Activated naive CD4-positive, alpha-beta T cell (primary cell): ENCODE measurements at places on chromosomes 7 and 10.

- DNase-seq, result no peak
These were observed 6.7 kb upstream of the LRRC18 start for GRCh38 chr10:48946332-48946731.

DNA sequence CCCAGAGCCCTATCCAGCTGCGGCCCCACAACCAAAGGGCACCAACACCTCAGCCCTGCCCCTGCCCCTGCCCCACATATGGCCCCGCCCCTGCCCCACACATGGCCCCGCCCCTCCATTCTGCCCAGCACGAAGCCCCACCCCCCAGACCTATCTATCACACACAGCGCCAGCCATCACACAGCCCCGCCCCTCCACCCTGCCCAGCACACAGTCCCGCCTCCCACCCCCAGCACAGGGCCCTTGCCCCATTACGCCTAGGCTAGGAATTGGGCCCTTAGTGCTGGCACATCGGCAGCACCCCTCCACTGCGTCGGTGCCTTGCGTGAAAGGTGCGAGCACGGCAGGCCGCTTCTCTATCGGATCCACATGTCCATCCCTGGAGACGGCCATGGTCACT is 126.8 kb downstream of the MAD1L1 start:
- DNase-seq, result no peak

- DNase-seq, result no peak
These were observed 20.5 kb upstream of the FAM13C start for GRCh38 chr10:59382831-59383295.

DNA sequence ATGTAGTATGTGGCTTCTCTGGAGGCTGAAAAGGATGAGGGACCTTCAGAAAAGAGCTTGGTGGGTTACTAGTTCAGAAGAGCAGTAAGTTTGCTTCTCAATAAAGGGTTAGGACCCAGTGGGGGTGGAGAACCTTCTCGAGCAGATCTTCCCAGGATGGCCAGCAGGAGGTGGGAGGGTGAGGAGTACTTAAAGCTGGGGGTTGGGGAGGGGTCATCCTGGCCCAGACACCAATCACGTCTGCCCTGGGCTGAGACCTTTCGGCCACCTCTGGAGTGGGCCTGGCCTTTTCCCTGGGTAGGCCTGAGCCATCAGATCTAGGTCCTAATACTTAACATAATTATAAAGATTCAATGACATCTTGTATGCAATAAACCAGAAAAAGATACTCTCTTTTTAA is 149.0 kb upstream of the TCF7L2 start:
- no peak for DNase-seq

DNA sequence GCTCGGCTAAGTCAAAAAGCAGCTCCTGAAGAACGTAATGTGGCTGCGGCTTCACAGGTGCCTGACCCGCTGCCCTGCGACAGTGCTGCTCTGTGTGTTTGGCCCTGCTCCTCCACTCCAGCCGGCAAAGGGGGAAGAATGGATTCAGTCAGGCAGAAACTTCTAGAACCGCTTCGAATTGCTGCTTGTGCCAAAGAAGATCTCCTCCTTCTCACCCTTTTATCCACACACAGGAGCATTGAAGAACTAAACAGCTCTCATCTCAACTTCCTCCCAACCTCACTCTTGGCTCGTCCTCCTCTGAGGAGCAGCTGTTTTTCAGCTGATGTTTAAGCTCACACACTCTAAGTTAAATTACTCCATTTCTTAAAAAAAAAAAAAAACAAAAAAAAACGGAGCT is 651.4 kb downstream of the INHBA start:
- DNase-seq, result no peak

DNA sequence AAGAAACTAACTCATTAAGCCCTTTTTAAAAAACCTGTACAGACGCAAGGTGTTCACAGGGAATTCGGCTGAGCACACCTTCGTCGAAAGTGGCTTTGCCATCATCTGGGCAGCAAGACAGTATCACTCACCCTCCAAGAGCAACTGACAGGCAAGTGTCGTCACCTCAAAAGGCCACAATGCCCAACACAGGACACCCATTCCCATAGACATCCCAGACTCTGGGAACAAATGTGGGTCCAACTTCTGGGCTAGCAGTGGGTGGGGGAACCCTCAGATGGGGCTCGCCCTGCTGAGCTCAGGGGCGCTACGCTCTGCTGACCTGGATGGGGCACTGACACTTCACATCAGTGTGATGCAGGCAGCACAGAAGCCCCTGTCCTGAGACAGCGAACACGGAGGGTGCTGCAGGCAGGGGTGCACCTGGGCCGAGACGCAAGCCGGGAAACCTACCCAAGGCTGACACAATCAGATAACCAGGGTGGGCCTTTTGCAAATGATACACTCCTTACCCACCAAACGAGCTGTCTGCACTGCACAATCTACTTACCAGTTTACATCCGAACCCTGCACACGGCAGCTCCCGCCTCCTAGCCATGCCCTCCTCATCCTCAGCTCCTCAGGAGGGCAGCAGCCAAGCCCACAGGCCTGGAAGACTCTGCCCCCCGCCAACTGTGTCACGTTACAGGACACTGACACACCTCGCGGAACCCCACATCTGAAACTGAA is 1.7 kb downstream of the DIP2C start:
- DNase-seq, result no peak

DNA sequence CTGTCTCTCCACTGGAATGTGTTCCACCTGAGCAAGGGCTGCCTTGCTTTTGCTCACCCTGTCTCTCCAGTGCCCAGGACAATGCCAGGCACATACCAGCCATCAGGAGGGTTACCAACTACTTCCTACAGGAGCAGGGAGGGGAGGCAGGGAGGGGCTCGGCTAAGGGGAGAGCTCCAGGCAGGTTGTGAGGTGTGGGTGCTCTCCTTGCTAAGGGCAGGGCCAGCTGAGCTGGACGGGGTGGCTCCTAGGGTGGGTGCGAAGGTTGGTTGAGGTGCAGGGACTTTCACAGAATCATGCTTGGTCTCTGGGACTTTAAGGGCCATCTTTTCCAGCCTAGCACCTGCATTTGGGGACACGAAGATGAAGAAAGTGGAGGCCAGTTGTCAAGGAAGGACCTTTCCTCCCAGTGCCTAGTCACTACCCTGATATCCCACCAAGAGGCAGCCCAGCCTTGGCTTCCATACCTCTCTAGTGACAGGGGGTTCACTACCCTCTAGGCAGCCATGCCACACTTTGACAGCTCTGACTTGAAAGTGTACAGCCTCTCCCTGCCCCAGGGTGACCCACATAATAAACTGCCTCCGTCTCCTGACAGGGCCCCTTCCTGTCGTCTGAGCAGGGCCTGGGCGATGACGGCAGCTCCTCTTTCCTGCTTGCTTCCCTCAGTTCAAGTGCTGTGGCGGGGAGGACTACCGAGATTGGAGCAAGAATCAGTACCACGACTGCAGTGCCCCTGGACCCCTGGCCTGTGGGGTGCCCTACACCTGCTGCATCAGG is 46.5 kb downstream of the TSPAN15 start:
- no peak for DNase-seq

DNA sequence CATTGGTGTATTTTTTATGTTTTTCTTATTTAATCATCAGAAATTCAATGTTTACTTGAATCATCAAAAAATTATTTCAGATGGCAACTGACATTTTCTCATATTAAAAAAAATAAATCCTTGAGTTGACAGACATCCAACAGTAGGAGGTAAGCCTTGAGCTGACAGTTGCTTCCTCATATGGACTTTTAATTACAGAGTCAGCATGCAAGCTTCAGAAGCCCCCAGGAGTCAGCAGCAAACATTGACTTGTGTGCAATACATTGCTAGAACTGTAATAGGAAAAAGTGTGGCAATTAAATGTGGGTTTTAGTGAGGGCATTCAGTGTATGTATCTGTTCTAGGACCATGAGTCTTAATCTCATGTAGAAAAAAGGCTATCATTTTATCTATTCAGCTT is 62.4 kb upstream of the TAS2R16 start:
- no peak for DNase-seq

DNA sequence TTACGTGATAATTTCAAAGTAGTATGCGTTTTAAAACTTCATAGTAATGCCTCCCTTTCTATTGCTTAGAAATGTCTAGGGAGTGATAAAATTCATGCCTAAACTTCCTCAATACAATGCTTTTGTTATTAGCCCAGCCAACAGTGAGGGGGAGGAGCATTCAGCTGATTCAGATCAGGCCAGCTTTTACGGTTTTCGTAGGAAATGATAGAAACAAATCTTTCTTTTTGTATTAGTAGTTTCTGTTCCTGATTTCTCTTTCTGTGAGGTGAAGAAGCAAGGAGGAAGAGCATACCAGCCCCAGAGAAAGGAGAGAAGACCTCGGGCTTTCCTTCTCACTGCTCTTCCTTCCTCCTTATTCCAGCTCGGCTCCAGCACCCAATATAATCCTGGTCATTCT is 35.2 kb upstream of the ITPRID1 start:
- no peak for DNase-seq

GRCh38 chr7:50197549-50197948 is 104.5 kb upstream of the ZPBP start:
- peak; percentile 10 for DNase-seq

GRCh38 chr10:118783776-118784545 is 29.2 kb upstream of the CACUL1 start:
- DNase-seq, result no peak

DNA sequence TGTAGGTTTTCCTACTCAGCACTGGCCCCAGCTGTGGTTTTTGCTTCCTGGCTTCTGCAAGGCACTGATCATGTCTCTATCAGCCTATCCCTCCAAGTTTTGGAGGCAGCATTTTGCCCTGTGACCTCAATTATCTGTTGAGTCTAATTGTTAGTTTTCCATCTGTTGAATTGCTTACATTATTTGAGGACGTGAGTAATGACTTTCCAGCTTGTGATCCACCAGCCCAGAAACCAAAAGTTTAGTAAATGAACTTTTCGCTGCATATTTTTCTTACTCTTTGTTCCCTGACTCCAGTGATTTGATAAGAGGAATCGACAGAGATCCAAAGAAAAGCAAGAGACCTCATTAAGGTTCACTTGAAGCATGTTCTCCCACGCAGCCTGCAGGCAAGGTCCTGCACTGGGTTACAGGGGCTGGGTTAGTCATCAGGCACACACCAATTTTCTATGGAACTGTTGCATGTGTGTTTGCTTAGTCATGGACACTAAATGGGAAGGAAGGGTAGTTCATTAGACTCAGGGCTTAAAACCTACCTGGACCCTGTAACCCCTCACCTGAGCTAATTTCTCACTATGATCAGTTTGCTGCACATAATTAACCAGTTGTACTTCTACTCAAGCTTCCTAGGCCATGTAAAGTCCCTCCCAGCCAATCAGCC is 57.2 kb downstream of the AKR1E2 start:
- no peak for DNase-seq

DNA sequence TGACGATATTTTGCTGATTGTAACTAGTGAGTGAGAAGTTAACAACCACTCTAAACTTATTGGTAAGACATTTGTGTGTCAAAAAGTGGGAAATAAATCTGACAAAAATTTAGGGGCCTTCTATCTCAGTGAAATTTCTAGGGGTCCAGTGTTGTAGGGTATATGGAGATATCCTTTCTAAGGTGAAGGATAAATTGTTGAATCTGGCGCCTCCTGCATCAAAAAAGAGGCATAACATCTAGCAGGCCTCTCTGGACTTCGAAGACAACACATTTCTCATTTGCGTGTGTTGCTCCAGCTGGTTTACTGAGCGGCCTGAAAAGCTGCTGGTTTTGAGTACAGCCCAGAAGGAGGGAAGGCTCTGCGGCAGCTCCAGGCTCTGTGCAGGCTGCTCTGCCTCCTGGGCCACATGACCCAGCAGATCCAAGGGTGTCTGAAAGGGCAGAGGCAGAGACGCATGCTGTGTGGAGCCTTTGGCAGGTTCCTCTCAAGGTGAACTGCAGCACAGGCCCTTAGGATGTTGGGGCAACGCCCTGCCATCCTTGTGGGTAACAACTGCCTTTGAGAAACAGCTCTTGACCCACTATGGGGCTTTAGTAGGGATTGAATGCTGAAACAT is 72.4 kb downstream of the LMBR1 start:
- no peak for DNase-seq

DNA sequence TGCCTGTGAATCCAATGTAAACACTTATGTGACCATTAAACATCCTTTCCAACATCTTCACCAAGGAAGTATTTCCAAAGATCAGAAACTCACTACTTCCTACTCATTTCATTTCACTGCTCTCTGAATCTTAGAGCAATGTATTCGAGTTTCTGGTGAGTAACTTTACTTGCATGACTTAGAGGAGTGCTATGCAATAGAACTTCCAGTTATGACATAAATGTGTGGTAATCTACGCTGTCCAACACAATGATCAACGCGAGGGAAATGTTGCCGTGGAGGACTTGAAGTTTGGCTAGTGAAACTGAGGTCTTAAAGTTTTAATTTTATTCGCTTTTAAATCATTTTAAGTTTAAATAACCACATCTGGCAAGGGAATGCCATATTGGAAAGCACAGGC is 1326.3 kb downstream of the XPNPEP1 start:
- DNase-seq, result no peak

GRCh38 chr10:122861711-122862161 is 16.1 kb upstream of the CUZD1 start:
- DNase-seq, result no peak

DNA sequence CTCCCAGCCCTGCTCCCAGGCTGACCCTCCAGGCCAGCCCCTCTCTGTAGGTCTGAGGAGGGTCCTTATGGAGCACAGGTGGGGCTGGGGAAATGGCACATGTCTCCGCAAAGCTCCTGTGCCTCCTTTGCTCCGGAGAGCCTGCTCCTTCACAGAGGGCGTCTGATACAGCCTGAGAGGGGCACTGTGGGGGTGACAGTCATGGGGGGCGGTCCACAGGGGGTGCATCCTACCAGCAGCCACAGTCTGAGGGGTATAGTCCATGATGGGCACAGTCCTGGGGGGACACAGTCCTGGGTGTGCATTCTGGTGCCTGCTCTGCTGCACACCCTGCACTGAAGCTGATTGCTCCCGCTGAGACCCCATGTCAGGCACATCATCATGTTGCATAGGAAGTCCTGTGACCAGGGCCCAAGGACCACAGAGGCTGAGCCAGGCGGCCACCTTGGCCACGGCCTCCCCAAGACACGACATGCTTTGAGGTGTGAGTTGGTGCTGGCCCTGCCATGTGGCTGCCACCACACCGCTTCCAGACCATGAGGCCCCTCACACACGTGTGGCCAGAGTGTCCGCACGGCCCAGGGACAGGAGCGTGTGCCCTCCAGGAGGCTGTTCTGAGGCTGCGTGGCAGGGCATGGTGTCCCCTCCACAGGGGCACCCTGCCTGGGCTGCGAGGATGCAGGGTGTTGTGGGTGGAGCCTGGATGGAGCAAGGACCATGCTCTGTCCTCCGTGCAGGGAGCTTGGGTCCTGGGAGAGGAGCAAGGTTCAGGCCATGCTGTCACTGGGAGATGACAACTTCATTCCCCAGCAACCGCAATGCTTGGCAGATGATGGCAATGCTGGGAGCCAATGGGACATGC is 59.2 kb downstream of the PWWP2B start:
- DNase-seq, result no peak
